Hematopoietic multipotent progenitor cell treated with erythropoietin and hydrocortisone succinate and interleukin-3 and kit ligand, for 15 days (in vitro differentiated cells): ENCODE measurements at places on chromosomes 3 and 15.

DNA sequence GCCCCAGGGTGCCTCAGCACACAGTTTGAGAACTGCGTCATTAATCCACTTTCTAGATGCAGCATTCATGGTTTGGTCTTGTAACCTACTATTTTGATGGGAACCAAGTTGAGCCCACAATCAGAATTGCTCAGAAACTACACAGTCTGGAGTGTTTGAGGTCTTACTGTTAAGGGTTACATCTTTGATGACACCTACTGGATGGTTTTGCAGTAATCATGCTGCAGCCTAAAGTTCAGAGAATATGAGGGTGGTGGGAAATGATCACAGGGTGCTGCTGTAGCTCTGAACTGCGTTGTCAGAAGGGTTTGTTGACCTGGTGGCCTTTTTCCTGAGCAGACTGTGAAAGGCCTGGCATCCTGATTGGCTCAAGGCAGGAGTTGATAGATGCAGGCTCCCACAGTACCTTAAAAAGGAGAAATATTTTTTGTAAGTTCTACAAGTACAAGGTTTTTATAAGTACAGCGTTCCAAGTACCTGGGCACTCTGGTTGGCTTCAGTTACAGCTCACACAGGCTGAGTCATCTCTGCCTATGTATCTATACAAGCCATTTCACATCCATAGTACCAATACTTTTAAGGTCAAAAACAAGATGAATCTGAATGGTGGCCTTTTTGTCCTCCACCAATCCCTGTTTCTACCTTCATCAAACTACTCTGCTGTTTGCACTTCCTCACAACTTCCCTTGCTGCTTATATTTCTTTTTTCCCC is 60.5 kb upstream of the ACKR4 start:
- no peak for DNase-seq

GRCh38 chr3:44568561-44568960 is 13.6 kb downstream of the ZKSCAN7 start:
- DNase-seq: no peak

- no peak for DNase-seq
These were observed 11.6 kb downstream of the GPR160 start for GRCh38 chr3:170049146-170050000.

DNA sequence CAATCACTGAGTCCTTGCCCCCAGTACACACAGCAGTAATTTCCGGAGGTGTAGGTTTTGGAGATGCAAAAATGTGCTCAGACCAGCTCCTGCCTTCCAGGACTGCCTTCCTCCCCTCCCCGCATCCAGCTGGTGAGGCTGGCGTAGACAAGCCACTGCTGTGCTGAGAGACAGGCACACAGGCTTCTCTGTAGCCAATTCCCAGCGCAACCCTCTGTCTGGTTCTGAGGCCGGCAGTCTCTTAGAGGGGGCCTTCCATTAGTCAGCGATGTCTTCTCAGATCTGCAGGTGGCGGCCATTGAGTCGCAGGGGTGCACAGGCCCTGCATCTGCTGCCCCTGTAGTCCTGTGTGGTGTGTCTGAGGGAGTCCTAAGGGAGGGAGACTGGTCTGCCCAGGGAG is 114.4 kb downstream of the DNAJB8 start:
- no peak for DNase-seq

GRCh38 chr3:137171834-137172603 is 214.2 kb downstream of the IL20RB start:
- no peak for DNase-seq

DNA sequence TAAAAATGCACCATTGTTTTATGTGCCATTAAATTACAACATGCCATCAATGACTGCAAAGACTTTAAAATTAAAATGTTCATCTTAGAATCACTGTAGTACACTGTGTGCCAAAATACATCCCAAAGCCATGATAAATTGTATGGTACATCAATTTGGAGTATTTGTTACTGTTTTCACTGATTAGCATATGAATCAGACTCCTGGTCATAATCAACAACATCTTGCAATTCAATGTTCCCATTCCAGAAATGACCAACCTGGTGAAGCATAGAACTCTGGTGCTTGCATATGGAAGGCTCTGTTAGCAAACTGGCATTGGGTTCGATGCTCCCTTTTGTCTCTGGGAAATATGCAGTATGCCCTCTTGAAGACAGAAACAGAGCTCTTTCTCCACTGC is 22.5 kb downstream of the LYSMD2 start:
- no peak for DNase-seq

DNA sequence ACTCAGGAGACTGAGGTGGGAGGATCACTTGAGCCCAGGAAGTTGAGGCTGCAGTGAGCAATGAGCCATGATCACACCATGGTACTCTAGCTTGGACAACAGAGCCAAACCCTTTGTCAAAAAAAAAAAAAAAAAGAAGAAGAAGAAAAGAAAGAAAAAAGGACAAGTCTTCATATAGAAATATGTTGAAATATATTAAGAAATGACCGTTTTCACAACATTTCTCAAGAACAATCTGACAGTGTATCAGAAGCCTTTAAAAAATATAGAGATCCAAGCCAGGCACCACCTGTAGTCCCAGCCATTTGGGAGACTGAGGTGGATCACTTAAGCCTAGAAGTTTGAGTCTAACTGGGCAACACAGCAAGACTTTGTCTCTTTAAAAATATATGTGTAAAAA is 29.5 kb upstream of the SEMA4B start:
- DNase-seq: no peak

DNA sequence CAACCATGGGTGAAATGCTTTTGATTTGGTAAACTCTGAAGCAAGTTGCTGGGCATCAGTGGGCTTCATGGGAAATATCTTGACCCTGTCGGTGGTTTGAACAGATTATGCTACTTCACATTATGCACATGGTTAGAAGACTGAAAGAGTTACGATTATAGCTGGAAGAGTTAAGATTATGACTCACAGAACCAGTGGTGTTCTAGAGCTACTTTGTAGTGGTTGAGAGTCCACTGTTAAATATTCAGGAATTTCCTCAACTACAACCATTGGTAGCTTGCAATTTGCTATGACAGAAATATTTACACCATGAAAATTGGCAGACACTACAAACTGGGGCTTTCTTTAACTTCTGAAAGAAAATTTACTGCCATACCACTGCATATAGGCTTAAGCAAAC is 99.3 kb downstream of the GADL1 start:
- DNase-seq: no peak

DNA sequence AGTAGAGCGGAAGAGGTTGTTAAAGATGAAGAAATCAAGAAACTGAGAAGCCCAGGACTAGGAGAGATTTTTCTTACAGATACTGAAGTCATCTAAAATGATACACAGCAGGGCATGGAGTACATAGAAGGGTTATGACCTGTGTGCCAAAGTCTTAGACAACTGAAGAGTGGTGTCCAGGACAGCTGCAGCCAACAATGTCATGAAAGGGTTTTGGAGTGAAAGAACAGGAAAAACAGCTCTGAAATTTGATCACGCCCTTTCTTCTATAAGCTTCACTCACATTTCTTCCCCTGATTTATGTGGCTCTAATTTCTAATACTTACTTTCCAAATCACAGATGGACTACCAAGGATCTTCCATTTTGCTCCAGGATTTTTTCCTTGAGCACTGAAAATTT is 3.0 kb downstream of the CFAP20DC start:
- no peak for DNase-seq

- DNase-seq: no peak
These were observed 62.3 kb downstream of the CHSY1 start for GRCh38 chr15:101189409-101190091.
